NCI-H345 (cell line): ENCODE measurements at places on chromosomes 1 and 21.

DNA sequence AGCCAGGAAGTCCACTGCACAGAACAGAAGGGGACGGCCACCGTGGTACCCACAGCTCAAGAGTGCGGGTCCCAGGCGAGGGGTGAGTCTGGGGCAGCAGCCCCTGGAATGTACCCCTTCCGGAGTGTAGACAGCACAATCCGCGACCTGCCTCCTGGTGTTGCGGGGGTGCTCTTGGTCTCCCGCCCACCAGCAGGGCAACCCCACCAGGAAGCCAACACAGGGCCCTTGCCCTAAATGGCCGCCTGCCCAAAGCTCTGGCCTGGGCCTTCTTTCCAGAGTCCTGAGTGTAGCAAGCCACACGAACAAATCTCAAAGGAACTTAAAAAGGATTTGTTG is 1.1 kb upstream of the SLC19A1 start:
- DNase-seq = no peak

DNA sequence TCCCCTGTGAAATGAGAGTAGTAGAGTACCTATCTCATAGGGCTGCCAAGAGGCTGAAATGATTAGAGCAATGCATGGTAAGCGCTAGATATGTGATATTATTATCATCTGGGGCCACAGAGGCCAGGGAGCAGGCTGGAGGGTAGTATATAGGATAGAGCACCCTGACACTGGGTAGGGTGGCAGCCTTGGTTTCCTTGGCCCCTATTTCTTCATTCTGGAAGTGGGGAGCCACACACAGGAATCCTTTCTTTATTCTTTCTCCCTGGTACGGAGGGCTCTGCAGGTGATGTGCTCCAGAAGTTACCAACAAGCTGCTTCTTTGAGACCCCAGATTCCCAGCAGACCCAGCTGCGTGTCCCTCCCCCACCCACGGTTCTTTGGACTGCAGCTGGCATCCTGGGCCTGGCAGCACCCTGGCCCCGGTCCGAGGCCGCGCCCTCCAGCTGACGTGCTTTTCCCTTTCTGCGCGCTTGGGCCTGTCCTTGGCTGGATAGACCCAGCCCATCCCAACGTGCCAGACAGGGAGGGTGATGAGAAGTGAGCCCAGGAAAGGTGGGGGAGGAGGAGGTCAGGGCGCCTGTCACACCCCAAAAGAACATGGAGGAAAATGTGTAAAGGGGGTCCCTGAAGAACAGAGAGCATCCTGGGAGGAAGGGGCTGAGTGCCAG is 18.2 kb downstream of the INAVA start:
- no peak for DNase-seq

DNA sequence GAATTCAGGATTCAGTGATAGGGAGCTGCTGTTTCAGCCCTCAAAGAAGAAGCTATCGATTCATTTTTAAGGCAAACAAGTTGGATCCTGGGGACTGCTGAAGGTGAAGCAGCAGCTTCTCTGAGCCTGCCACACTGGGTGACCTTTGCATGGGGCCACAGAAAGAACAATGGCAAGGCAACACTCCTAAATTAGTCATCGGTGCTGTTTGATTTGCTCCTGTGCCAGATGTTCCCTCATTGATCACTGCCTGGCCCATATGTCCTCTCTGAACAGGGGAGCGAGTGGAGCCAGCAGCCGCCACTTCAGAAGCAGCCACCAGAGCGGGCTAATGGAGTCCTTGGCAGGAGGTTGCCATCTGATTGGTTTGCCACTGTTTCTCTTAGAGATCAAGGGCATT is 391.5 kb downstream of the NTNG1 start:
- DNase-seq = peak; percentile 97

GRCh38 chr1:247110627-247111258 is 6.6 kb upstream of the ZNF669 start:
- DNase-seq = no peak

DNA sequence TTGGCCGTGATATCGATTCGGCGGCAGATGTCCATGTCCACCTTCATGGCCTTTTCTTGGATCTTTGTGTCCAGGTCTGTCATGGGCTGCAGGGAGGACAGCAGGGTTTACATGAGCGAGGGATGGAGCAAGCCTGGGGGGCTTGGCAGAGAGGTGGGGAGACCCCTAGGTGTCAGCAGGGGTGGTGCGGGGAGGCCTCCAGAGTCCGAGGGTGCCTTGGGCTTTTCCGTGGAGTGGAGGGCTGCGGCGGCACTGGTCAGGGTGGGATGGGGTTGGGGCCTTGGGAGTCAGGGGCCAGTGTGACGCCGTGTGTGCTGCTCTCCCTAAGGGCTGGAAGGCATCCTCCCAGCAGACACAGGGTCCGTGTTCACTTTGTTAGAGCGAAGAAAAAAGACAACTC is 16.1 kb upstream of the ALDH4A1 start:
- no peak for DNase-seq

DNA sequence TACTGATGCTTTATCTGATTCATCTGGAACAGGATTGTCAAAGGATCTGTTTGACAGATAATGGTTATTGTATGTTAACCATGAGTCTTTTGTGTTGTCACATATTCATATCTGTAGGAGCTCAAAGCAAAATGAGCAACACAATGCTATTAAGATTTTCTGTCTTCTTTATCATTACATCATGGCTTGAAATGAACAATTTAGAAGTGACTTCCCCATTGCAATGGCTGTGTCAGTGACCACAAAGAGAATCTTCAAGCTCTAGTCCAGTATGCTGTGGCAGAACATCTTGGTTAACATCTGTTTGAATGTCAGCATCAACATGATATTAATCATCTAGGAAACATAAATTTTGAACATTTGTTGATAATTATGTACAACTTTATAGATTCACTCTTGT is 1148.5 kb downstream of the PLA2G4A start:
- no peak for DNase-seq

GRCh38 chr21:45470773-45471524 is 66.0 kb downstream of the COL18A1 start:
- no peak for DNase-seq

- peak; percentile 10 for DNase-seq
Observed at GRCh38 chr21:38950435-38951094, 144.8 kb downstream of the ETS2 start.
